ENCODE measurements at places on chromosomes 4 and X. TPM values are rescaled to one million over a fixed set of nuclear protein-coding genes. Genes with fewer than 3 reads are reported as not detected.

The PAGE5 gene
- total RNA-seq, result not detected

The AGA gene
- total RNA-seq, result 12.1 TPM

The CT45A5 gene
- not detected for total RNA-seq

The RHOXF2B gene
- total RNA-seq, result not detected

The NAP1L3 gene
- total RNA-seq, result 5.2 TPM

The TMEM185A gene
- total RNA-seq, result 6.9 TPM

DNA sequence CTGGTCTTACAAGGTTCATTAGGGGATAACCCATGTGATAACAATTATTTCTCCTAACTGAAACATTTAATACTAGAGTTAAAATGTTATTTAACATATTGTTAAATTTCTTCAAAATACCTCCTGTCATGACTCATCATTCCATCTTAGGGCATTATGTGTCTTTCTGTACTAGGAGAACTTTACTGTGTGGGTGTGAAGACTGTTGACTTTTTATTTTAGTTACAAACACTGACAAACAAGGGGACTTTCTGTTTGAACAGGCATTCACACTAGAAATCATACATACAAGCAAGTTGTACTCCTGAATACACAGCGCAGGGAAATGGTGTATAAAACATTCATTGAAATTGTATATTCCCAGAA, 175.9 kb downstream of the FBXW7 start:
- no peak for DNase-seq

GRCh38 chrX:68830419-68831404, 1.9 kb downstream of the EFNB1 start:
- DNase-seq, result peak; percentile 45

- no peak for DNase-seq
Observed at GRCh38 chrX:131034063-131034462, 24.1 kb upstream of the ARHGAP36 start.

DNA sequence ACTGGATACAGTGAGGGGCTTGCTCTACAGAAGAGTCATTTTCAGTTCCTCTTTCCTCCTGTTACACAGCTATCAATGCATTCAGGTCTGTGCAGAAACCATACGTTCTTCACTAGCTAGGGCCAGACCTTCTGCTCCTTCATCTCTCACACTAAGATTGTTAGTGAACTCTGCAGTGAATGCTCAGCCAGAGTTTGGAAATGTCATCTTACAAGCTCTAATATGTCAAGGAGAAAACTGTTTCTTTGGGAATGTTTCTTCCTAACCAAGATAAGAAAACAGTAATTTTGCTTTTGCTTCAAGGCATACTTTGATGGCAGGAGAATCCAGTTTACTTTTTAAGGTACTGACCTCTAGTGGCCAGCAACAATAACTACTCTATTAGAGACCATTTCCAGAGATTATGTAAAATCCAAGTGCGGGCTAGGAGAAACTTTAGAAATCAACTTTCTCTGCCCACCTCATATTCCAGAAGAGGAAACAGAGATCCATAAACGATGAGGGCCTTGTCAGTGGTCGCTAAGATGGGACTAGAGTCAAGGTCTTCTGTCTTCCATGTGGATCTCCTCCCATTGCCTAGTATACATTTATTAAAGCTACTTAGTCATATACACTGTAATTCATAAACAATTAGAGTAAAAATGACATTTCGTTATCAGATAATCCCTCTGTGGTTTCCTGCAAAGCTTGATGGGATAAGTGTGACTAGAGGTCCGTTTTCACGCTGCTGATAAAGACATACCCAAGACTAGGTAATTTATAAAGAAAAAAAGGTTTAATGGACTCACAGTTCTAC, 12.1 kb upstream of the CC2D2A start:
- DNase-seq, result peak; percentile 45

- DNase-seq, result no peak
Observed at GRCh38 chrX:134676436-134676835, 18.2 kb upstream of the PLAC1 start.

DNA sequence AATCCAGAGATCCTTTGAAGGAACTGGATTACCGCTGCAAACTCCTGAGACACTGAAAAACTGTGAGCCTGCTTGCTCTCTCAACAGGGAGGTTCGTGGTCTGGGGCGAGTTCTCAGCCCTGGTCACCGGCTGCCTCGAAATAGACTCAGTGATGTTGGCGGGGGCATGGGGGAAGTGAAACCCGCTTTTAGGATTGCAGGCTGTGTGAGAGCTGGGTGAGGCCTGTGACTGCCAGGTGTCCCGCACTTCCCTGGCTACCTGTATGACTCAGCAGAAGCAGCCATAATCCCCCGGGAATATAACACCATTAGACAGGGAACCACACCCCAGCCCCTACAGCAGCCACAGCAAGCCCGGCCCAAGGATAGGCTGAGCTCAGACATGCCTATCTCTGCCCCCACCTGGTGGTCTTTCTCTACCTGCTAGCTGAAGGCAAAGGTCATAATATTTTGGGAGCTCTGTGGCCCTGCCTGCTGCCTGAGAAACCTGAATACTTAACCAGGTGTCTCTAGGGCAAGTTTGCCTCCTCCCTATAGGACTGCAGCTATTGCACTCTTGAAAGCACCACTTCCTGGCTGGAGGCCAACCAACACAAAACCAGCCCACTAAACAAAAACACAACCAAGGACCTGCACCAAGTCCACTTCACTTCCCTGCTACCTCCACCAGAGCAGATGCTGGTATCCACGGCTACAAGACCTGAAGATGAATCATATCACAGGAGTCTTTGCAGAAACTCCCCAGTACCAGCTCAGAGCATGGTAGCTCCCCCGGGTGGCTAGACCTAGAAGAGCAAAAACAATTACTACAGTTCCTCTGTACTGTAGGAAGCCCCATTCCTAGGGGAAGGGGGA, 202.0 kb downstream of the RRAGB start:
- no peak for DNase-seq

GRCh38 chr4:85565761-85566480, 91.0 kb downstream of the ARHGAP24 start:
- no peak for DNase-seq

- no peak for DNase-seq
Observed at GRCh38 chr4:13706120-13706519, 78.6 kb upstream of the BOD1L1 start.

GRCh38 chrX:63761639-63762038, 23.4 kb downstream of the ARHGEF9 start:
- no peak for DNase-seq

DNA sequence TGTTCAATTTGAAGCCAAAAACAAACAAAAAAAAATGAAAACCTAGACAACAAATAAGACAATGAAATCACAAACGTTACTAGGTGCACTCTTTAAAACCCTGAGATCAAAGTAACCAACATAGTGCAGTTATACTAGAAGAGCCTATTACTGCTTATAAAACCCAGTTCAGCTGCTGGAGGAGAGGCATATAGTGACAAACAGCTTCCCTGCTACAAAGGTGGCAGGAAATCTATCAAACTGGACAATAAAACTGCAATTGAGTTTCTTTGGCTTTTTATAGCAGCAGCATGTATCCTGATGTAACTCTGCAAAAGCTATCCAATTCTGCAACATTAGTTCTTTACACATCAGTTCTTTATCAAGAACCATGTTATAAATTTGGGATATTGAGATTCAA, 155.6 kb downstream of the LRBA start:
- no peak for DNase-seq

DNA sequence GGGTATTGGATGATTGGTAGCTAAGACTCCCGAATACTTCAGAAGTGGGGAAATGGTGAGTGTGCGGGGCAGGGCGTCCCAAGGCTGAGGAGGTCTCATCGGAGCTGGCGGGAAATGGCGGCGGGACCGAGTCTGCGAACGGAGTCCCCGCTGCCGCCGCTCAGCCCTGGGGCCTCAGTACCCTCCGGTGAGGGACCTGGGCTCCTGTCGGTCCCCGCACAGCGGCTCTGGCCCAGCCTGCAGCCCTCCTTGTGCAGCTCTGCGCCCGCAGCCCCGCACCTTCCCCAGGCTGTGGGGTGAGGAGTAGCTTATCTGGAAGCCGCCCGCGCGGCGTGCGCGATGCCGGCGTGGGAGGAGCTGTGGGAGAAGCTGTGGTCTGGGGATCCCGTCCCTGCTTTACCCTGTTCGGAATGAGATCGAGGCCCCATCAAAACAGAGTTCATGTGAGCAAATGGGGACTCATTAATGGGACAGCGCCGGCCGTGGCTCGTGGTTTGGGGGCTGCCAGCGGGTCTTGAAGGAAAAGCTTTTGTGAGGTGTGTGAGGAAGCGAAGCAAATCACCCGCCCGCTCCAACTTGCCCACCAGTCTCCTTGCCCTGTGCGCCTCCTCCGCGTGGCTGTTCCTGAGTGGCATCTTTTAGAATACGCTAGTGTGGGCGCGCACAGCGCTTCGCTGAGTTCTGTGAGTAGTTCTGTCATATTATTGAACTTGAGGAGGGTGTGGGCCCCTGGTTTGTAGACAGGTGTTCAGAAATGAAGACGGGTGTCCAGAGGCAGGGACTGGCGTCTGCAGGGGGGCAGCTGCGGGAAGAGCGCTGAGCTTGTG, 531 bp downstream of the ZNF141 start:
- DNase-seq, result peak; percentile 16

GRCh38 chrX:39653691-39654090, 444.1 kb downstream of the BCOR start:
- no peak for DNase-seq

GRCh38 chr4:119526786-119527550, 101.6 kb downstream of the PDE5A start:
- DNase-seq, result no peak

DNA sequence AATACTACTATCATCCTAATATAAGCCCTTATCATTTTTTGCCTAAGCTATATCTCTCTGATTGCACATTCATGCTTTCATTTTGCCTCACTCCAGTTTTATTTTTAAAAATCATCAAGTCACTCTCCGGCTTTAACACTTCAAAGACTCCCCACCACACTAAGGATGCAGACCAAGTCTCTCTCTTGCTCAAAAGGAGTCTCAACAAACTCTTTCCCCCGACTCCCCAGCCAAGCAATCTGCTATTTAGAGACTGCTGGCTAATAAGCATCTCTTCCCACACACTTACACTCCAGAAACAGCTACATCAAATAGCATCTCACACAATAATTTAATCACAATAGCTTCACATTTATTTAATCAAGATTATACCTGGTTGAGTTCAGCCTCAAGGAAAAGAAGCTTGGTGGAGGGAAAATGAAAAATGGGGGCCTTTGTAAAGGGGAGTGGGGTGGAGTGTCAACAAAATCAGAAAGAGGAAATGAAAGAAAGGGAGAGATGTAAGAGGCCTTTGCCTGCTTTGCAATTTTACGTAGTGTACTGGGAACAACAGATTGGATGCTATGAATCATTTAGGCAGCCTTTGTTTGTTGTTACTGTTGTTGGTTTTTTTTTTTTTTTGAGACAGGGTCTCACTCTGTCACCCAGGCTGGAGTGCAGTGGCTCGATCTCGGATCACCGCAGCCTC, 104.1 kb upstream of the MCF2 start:
- no peak for DNase-seq

DNA sequence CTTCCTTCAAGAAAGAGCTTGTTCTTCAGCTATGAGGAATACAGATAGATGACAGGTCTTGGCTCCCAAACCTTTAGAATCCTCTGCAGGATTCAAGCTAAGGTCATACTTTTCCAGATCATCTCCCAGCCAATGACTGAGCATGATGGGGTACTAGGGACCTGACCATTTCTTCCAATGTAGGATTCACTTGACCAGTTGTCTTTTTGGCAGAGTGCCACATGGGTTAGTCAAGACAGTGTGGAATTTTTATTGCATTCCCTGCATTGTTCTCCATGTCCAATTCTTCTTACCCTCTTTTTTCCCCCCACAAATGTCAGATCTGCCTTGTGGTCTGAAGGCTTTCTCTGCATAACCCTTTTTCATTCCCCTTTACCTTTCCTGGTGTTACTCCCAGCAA, 99.5 kb downstream of the CCSER1 start:
- DNase-seq, result no peak

GRCh38 chrX:78063687-78064086, 40.4 kb upstream of the PGK1 start:
- no peak for DNase-seq

- DNase-seq, result no peak
Observed at GRCh38 chr4:140005699-140006098, 148.3 kb downstream of the MAML3 start.

DNA sequence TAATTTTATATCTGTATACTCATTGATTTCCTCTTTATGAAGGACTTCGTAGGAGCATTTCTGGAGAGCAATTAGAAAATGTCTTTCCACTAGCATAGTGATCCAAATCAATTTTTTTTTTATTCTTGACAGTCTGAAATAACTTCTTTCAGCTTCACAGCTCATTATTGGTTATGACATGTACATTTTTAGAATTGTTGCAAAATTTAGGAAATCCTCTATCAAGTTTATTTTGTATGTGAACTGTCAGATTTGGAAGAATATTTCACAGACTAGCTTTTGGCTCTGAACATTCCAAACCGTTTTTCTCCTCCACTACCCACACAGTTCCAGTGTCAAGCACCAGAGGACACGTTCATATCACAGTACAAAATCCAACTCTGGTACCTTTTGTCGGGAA, 249.6 kb upstream of the ATOH1 start:
- DNase-seq, result no peak

DNA sequence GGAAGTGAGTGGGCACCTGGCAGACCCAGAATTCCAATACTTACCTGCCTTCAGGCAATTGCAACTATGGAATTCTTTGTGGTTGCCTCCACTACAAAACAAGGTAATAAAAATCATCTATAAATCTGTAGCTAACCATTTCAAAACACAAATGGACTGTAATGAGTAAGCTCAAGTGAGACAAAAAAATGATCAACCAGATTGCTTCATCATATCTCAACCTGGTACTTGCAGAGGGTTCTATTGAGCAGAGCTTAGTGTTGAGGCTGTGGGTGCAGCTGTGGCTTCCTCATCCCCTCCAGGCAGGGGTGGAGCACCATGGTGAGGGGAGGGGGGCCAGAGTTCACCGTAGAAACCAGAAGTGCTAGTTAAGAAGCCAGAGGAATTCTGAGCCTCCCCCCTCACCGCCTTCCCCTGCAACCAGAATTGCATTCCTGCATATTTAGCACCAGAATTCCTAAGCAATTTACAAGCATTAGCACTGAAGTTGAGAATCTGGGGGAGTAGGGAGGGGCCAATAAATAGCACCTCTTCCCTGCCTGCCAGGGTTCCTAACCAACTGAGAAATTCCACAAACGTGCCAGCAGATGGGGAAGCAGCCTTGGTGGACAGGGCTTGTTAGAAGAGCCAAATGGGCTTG, 11.5 kb downstream of the CTAG1A start:
- no peak for DNase-seq

GRCh38 chr4:106315476-106315967, 487 bp downstream of the TBCK start:
- peak; percentile 38 for DNase-seq
